ENCODE measurements at places on chromosomes 11 and 22. TPM values are rescaled to one million over a fixed set of nuclear protein-coding genes. Genes with fewer than 3 reads are reported as not detected.

The AMPD3 gene
- 0.23 TPM for total RNA-seq

The RAG2 gene
- total RNA-seq: not detected

The CADM1 gene
- total RNA-seq: 0.45 TPM

The GRAP2 gene
- not detected for total RNA-seq

The RHOG gene
- 9.0 TPM for total RNA-seq

The ADAMTS8 gene
- total RNA-seq: 0.23 TPM
